Fibroblast of upper back skin (primary cell): ENCODE measurements at places on chromosomes 2 and 18.

- DNase-seq, result no peak
Measured at GRCh38 chr18:48312066-48312465, 97.1 kb downstream of the ZBTB7C start.

DNA sequence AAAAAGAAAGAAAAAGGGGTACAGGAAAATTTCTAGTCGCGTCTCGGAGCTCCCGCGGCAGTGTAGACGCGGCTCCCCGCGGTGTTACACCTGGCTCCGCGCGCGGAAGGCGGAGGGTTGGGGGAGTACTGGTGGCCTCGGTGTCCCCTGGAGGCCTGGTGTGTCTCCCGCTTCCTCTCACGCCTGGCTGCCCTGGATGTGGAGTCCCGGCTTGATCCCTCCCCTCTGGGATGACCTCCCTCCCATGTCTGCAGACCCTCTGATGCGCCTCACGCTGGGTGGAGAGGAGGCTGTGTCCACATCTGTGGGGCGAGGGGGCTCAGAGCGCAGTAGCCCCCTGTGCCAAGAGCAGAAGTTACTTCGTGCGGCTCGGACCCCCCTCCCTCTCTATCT is 1.2 kb downstream of the KIF5C start:
- no peak for DNase-seq

DNA sequence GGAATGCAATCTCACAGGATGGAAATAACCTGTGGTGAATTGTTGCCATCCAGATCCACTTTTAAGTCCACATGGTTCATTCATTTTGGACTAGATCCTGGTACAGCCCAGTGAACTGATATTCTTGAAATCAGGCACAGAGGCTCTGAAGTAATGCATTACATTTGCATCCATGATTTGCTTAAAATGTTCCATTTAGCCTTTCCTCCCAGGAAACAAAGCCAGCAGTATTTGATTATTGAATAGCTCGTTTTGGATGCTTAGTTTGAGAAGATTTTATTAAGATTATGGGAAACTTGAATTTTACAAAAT is 995.8 kb upstream of the CDH2 start:
- no peak for DNase-seq

- no peak for DNase-seq
Measured at GRCh38 chr2:55581874-55582547, 35.4 kb downstream of the PPP4R3B start.

DNA sequence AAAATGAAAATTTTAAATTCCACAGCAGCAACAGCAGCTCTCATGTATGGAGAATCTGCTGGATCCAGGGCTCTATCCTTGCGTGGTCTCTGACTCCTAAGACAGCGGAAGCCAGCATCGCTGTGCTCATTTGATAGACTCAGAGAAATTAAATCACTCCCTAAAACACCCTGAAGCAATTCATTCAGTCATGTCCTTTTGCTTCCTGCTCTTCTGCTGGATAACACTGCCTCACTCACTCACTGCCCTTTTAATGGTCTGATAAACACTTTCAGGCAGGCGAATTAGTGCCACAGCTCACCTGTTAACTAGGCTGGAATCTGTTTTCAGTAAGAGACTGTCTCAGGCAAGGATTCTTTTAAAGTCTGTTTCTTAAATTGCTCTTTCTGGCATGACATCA is 10.0 kb downstream of the WIPF1 start:
- no peak for DNase-seq

- DNase-seq, result no peak
Measured at GRCh38 chr18:58542426-58543159, 86.3 kb downstream of the ALPK2 start.

GRCh38 chr2:210541290-210541902 is 15.0 kb upstream of the CPS1 start:
- no peak for DNase-seq

GRCh38 chr2:18630101-18630500 is 40.7 kb upstream of the NT5C1B start:
- DNase-seq, result peak; percentile 80

GRCh38 chr2:143688248-143688647 is 559.0 kb downstream of the ARHGAP15 start:
- DNase-seq, result no peak

GRCh38 chr2:146579147-146579930 is 1265.5 kb upstream of the ACVR2A start:
- DNase-seq, result peak; percentile 88

DNA sequence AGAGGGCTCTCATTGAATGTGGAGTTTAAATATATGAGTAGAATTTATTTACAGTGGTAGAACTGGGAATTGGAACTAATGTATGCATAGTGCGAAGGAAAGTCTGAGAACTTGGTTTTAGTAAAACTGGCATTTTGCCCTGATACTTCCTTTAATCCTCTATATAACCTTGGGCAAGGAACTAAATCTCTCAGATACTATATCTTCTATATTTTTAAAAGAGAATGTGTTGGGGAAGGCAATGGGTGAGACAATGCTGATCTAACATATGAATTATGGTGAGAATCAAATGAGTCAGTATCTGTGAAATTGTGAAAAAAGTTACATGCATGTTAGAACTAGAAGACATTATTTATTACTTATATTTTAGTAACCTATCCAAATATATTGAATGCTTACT is 2109.4 kb upstream of the PIK3C3 start:
- DNase-seq, result no peak

DNA sequence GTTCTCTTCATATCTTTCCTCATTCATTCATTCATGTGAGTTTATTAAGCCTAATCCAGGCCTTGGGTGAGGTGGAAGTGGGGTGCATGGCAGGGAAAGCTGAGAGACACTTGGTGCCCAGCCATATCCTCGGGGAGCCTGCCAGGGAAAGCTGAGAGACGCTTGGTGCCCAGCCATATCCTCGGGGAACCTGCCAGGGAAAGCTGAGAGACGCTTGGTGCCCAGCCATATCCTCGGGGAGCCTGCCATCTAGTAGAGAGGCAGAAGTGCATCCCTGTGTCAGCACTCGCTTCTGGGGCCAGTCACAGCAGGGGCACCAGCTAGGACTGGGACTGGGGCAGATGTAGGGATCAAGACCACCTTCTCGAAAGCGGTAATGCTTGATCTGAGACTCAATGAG is 39.4 kb downstream of the DDX18 start:
- no peak for DNase-seq

GRCh38 chr2:75751824-75752468 is 41.2 kb upstream of the GCFC2 start:
- no peak for DNase-seq

GRCh38 chr2:191302459-191303139 is 57.4 kb downstream of the MYO1B start:
- DNase-seq, result no peak

GRCh38 chr2:105573490-105573889 is 171.2 kb upstream of the NCK2 start:
- no peak for DNase-seq

DNA sequence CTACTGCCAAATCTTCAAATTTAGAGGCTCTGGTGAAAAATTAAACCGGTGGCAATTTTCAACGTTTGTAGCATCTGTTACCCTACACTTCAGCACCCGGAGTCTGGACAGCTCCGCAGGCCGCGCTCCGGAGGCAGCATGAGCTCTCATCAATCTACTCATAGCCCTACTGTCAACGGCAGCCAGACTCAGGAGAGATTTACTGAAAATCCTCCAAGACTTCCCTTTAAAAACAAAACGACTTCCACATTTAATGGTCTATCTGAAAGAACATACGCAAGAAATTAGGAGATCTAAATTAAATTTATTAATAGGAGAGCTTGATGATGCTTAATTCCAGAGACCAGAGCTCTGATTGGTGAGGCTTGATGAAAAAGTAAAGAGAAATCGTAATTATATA is 970 bp upstream of the ADCYAP1 start:
- peak; percentile 54 for DNase-seq

DNA sequence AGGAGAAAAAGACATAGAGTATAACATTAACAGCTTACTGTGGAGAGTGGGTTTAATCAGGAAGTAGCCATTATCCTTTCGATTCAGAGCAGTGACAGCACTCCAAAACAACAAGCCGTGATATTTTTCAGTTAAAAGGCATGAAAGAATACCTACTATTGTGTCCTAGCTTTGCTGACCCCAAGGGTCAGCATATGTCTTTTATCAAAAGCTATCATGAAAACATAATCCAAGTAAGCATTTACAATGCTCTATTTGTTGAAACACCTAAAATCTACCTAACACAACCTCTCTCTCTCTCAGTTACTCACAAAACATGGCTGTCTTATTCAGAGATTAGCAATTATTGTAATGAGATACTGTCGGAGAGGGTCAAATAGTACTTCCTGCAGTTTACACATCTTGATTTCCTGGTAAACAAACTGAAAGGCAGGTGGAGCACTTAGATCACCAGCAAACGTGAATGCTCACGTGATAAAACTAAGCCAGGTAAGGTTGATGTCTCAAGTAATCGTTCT is 100.0 kb downstream of the BAZ2B start:
- DNase-seq, result peak; percentile 6

GRCh38 chr2:109510136-109511028 is 103.4 kb downstream of the SEPTIN10 start:
- peak; percentile 75 for DNase-seq

DNA sequence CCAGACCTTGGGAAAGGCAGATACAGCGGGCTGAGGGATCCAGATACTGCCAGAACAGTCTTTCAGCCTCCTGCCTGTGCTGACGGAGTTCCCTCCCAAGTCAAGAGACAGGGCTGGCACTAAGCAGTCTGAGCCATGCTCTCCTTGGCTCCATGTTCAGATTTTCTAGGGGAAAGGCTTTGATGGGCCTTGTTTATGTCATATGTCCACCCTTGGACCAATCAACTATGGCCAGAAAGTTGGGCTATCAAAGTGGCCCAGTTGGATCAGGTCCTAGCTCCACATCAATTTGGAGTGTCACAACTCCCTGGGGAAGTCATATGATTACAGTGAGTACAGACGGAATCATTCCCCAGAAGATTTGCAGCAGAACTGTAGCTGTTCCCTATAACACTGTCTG is 152.0 kb downstream of the GREB1L start:
- DNase-seq, result no peak

DNA sequence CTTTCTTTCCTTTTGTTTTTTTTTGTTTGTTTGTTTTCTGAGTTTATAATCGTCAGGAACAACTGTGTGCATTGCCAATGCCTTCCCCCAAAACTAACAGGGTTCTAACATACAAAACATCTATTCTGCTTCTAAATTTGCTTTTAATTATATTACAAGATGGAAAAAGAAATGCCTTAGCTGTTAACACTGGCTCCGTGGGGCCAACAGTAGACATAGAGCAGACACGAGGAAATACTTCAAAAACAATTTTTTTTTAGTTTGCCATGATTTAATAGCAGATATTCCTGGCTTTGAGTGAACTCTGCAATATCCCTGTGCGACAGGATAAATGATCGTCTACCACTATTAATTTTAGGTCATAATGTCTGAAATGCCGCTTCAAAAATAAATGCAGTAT is 153.3 kb upstream of the HNRNPA3 start:
- DNase-seq, result no peak

DNA sequence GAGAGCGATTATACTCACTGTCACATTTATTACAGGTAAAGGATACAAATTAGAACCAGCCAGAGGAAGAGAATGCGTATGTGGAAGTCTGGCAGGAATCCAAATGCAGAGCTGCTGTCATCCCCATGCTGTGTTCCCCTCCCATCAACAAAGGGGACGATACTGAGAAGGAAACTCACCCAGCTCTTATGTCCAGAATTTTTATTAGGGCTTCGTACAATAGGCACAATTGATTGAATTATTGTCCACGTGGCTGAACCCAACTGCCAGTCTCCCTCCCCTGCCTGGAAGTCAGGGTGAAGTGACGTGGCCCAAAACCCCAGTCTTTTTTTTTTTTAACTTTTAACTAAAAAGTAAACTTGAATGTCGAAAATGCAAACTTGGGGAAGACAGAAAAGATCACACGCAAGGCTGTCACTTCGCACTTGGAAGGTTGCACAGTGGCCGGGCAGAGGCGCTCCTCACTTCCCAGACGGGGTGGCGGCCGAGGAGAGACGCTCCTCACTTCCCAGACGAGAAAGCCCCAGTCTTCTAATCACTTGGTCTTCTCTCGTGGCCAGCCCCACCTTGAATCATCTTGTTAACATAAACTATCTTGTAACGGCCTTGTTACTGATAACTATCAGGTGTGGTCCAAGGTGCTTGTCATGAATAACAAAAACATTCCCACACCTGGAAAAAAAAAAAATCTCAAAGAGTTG is 40.0 kb upstream of the ITSN2 start:
- DNase-seq, result no peak

- peak; percentile 34 for DNase-seq
Measured at GRCh38 chr2:120586507-120587278, 149.0 kb upstream of the GLI2 start.
